ENCODE measurements at places on chromosomes 7 and 10.
A peak's percentile ranks its signal among the peaks of the same experiment; 100 is the strongest.

- DNase-seq, result no peak
These were observed 300.9 kb upstream of the MTPN start for GRCh38 chr7:136278057-136278456.

DNA sequence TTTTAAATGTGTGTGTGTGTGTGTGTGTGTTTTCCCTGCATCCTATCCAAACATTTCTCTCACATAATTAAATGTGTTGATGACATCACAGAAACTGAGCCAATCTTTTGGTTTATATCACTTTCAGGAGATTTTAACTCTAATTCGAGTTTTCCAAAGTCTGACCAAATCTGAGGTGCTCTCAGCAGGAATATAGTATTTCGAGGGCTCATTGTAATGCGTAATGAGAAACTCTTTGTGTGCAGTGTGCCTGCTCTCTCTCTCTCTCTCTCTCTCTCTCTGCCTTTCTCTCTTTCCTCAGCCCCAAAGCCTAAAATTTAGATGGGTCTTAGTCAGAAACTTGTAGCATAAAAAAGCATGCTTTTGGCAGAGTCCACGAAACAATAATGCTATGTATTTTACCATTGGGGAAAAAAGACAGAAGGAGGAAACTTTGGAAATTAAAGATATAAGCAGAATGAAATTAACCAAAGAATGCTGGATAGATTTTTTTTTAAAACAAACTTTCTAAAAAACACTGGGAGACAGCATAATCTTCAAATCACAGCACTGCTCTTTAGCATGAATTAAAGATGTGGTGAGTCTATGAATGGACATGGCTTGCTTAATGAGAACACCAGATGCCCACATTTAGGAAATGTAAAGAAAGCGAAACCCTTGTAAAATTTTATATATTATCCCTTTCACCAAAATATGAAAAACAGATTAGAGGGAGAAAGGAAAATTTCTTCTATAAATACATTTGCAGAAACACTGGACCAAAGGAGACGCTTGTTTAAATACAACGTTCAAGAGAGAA is 206.8 kb upstream of the HABP2 start:
- DNase-seq, result no peak

DNA sequence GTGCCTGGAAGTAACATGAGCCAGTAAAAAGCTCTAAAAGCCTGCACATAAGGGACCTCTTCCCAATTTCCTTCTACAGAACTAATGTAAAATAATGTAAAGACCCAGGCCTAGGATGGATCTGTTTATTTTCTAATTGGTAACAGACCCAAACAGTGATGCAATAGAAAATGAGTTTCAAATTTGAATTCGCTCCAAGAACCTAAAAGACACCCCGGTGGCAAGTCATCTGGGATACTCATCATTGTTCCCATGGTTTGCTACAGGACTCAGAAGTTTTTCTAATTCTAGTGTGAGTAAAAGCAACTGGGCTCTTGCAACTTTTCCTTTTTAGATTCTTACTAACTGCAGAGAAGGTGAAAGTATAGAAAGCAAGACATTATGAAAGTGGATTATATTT is 271.3 kb upstream of the CACNA2D1 start:
- DNase-seq, result no peak

GRCh38 chr7:132618271-132618955 is 42.1 kb upstream of the PLXNA4 start:
- DNase-seq, result no peak

GRCh38 chr10:12960334-12960898 is 41.1 kb downstream of the CCDC3 start:
- no peak for DNase-seq

GRCh38 chr10:110751850-110752249 is 107.7 kb downstream of the RBM20 start:
- DNase-seq, result no peak

GRCh38 chr7:28729281-28729680 is 228.8 kb downstream of the TRIL start:
- DNase-seq, result no peak

- DNase-seq, result no peak
These were observed 80.4 kb upstream of the MALRD1 start for GRCh38 chr10:18968159-18968558.

DNA sequence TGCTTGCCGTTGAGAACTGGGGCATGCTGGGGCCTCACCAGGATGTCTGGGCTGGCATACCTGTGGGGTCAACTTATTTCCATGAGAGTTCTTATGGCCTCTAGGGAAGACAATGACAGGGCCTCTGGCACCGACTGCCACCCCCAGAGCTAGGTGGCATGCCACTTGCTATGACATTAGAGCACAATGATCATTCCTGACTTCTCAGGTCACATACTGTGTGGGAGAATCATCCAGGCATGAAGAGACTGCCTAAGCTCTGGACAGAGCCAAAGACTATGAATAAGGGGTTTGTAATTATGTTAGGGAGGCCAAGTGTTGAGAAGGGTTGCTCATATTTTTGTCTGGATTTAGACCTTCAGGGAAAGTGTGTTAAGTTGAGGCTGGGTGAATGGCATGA is 97.5 kb downstream of the PTPN20 start:
- DNase-seq, result no peak

DNA sequence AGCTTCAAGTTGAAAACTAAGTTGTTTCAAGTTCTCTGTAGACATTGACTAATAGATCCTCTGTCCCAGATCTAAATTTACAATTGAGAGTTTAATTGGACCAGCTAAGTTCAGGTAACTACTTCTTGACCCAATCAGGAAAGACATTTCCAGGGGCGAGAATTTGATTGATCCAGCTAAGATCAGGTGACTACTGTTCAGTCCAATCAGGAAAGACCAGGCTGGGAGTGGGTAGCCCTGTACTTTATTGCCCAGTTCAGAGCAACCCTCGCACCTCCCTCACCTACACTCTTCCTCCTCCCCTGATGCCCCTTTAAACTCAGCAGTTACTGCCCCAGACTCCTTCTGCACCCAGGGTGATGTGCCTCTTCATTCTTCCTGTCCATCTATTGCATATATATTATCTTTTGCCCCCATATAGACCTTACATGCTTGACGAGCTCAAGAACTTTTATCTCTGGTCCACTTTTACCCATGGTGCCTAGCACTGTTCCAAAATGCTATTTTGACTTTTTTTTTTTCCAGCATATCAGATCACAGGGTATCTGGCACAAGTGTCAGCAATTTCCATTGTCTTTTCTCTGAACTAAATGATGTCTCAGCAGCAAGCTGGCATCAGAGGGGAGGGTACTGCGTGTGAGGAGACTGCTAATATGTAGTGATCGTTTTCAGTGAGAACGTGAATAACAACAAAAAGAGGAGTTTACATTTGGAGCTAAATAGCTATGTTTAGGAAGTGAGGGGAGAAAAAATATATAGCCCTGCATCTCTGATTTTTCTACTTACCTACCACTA is 169.4 kb downstream of the KIAA1217 start:
- no peak for DNase-seq

- DNase-seq, result no peak
These were observed 613.9 kb upstream of the IGFBP3 start for GRCh38 chr7:46534664-46535588.

DNA sequence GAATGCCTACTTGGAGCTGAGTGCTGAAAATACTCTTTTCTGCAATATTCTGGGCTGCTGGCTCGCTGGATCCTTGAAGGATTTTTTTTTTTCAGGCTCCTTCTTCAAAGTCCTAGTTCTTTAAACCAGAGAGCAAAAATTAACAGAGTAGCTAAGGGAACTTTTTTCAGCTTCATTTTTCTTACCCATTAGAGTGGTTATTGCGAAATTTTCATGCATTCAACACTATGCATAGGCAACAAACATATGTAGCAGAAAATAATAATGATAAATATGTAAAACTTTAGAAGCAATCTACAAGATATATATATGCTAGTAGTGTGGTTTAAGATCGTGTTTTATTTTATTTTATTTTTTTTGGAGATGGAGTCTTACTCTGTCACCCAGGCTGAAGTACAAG is 264.6 kb downstream of the SFMBT2 start:
- no peak for DNase-seq

- DNase-seq, result peak; percentile 89
These were observed 766 bp upstream of the EIF3B start for GRCh38 chr7:2353936-2354185.

DNA sequence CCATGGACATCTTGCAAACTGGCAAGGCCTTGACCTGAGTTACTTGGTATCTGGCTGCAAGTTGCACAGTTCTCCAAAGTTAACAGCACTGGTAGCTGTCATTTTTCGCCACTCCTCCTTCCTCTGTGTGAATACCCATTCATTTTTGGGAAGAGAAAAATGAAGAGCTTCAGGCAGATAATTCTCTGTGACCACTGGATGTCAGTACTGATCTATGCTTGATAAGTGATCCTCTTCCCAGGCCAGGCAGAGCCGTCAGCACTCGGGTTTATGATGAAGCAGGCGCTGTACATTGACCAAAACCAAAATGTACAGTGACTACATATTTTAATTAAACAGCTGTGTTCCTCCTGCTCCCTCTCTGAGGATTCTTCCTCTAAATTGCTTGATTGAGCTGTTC is 55.9 kb upstream of the PDZD8 start:
- DNase-seq, result no peak
